ENCODE measurements at places on chromosomes 2 and 18. TPM values are rescaled to one million over a fixed set of nuclear protein-coding genes. Genes with fewer than 3 reads are reported as not detected.

The CCDC68 gene
- 0.82 TPM for total RNA-seq

DNA sequence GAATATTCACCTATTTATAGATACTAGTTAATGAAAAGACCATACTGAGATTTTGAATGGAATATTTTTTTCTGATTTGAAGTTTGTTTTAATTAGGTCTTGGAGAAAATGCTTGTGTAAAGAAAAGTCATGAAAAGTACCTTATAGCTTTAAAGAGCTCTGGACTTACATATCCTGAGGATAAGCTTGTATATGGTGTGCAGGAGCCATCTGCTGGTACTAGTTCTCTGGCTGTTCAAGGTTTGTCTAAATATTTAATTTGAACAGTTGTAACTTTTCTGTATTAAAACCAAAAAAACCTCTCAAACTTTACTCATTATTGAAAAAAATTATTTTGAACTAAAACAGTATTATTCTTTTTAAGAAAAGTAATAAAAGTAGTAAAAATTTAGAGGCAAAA lies 50.1 kb downstream of the UBR3 start:
- peak; percentile 27 for DNase-seq

GRCh38 chr2:100878000-100878791 lies 58.3 kb downstream of the NPAS2 start:
- no peak for DNase-seq

DNA sequence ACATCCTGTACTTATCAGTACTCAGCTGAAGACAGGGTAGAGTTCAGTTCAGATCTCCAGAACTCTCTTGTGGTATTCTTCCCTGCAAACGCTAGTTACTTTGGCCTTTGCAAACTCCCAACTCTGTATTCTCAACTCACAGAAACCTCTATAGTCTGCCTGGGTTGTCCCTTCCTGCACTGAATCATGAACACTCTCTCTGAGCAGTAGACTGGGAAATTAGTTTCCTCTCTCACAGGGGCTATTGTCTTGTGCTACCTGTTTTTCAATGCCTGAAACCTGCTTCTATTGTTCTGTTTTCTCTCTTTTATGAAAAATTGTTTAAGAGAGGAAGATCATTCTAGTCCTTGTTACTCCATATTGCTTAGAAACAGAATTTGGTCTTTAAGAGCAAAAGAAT lies 134.7 kb downstream of the VIT start:
- DNase-seq, result no peak

All from cerebellum (tissue), 4 donors.